CD4-positive, alpha-beta T cell (primary cell): ENCODE measurements at places on chromosomes 12 and 14.

DNA sequence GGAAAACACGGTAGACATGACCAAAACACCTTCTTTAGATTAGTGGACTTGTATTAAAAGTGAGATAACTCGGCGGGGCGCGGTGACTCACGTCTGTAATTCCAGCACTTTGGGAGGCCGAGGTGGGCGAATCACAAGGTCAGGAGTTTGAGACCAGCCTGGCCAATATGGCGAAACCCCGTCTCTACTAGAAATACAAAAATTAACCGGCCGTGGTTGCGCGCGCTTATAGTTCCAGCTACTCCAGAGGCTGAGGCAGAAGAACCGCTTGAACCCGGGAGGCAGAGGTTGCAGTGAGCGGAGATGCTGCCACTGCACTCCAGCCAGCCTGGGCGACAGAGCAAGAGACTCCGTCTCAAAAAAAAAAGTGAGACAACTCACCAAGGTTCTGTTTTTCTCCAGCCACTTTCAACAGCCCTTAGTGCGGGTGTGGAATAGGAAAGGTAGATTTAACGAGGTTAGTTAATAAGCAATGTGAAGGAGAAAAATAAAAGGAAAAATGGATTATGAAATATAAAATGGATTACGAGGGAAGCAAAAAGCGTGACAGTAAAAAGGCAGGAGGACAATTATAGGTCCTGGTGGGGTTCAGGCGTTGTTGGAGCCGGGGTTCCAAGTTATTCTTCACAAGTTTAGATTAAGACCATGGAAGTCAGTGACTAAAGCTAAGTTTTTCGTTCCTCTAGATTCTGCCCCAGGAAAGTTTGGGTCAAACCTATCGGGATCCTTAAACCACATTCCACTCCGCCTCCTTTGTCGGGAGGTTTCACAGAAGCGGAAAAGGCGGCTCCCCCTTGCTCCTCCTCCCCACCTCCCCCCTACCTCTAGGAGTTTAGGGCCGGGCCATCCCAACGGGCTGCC is 534 bp downstream of the PPP2R3C start:
- peak; percentile 40 for DNase-seq

GRCh38 chr12:3241621-3242020 is 164.4 kb downstream of the TSPAN9 start:
- no peak for DNase-seq

DNA sequence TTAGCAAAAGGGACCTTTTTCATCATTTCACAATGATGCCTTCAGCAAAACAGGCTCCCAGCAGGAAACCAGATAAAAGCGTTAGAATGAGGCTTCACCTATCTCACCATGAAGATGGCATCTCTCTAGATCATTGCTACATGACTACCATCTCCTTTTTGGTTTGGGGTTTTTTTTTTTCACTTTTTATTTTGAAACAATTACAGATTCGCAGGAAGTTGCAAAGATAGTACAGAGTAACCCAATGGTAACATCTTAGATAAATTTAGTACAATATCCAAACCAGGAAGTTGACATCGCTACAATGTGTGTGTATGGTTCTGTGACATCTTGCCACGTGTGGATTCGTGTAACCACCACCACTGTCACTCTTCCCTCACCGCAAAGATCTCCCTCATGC is 22.3 kb upstream of the PWP1 start:
- DNase-seq: no peak

DNA sequence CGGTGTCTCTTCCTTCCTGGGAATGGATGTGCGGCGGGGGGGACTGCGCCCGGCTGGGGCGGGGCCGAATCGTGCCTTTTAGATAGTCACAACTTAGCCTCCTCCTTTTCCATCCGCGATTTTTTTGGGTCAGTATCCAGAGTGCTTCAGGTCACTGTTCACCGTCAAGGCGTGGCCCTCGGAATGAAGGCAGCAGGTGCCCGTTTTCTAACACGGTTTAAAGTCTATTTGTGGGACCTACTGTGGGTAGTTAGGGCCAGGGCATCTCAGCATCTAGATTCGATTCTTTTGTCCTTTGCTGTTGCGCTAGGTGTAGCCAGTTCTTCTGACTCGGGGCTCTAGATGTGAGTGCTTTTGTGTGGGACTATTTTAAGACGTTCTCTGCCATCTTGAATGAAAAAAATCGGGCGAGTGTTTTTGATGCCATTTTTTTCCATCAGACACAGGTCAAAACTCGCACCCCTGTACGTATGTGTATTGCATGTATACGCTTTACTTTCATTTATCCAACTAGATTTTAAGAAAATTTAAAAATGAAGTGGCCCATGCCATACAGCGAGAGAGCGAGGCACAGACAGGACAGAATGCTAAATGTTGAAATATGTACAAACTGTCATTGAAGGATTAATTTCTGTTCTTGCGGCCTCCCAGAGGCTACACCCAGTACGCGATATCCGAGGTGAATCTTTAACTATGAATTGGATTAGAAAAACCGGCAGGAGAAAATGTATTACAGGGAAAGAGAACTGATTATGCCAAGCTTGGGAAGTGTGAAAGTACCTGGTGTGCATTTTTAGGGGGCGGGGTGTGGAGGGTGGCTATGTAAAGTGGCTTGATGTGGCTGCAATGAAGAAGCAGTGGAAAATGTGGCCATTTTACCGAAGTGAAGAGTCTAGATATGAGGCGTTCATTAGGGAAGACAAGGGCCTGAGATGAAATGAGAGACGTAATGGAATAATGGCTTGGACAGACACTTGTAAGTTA is 835 bp downstream of the VEZT start:
- peak; percentile 1 for DNase-seq

DNA sequence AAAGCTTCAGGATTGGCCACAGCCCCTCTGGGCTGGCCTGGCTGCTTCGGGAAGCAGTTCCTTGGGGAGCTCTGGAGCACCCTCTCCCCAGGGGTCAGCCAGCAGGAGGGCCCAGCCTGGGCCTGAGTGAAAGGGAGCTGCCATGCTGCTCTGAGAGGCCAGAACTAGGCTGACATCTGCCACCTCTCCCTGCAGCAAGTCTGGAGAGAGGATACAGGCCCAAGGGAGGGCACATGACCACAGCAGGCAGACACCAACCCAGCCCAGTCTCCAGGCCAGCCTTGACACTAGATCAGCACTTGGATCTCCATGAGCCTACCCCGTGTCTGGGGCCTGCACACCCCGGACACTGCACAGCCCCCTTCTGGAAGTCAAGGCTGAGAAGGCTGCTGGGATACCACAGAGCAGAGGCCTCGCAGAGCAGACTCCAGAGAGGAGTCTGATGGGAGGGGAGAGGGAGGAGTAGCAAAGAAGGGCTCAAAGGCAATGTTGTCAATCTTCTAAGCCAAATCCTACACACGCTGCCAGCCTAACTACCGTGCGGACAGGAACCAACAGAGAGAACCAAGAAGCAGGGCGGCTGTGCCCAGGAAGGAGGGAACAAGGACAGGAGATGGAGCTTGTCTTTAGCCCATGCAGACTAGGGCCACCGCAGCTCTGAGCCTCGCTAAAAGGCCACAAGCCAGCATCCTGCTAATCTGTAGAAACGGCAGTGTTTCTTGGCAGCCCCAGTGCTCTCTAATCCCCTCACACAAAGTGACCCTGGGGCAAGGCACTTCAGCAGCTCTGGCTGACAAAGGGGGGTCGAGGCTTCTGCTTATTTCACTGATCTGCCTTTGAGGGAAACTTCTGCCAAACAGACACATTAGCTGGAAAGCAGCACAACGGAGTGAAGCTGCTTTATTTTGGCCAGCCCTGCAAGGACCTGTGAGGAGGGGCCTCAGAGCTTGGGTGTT is 12.9 kb downstream of the COL2A1 start:
- no peak for DNase-seq

DNA sequence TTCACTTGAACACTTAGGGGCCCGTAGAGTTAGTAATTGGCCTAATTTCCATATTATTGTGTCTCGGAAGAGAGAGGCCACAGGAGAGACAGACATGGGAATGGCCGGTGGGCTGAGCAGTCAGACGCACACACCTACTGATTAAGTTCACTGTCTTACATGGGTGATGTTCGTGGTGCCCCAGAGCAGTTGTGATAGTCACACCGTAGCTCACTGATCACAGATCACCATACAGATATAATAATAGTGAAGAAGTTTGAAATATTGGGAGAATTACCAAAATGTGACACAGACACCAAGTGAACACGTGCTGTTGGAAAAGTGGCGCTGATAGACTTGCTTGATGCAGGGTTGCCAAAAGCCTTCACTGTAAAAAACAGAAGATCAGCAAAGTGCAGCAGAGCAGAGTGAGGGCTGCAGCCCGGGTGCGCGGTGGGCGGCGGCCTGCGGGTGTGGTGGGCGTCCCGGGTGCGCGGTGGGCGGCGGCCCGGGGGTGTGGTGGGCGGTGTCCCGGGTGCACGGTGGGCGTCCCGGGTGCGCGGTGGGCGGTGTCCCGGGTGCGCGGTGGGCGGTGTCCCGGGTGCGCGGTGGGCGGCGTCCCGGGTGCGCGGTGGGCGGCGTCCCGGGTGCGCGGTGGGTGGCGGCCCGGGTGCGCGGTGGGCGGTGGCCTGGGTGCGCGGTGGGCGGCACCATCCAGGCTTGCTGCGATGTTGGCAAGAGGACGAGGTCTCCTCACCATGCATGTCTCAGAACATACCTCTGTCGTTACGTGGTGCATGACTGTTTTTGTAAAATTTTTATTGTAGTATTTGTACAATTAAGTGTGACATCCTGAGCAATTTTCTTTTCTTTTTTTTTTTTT is 34.3 kb upstream of the TEX22 start:
- DNase-seq: peak; percentile 16

GRCh38 chr14:38336298-38336697 is 80.4 kb upstream of the CLEC14A start:
- DNase-seq: no peak

GRCh38 chr14:93105362-93105761 is 10.4 kb downstream of the ITPK1 start:
- no peak for DNase-seq

DNA sequence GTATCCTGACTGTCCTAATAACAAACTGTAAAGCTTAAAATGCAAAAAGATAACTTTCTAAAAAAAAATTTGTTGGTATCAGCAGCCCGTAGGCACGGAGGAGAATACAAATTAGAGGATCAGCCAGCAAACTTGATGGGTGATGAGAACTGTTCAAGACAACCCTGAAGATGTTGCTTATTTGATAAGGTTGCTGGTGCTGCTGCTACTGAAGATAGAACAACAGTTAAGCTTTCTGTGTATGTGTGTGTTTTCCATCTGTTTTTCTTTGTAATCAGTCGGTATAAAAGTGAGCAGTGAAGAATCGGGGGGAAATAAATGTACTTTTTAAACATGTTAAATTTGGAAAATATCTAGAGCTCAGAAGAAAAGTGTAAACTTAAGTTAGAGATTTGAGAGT is 67.4 kb upstream of the POC1B start:
- no peak for DNase-seq

- DNase-seq: no peak
Observed at GRCh38 chr12:54240971-54241588, 38.8 kb downstream of the CBX5 start.

DNA sequence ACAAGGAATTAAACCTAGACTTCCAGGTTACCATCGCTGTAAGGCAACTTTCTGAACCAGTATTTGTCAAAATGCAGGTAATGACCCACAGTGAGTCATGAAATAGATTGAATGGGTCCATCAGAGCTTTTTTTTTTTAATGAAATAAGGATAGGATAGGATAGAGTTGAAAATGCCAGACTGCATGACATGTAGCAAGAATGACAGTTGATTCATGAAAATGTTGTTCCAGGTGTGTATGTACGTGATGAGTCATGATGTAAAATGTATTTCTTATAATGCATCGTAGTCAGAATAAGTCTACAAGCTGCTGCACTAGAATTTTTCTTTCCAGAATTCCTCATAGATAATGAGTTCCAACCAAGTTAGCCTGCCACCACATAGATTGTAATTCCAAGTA is 184.4 kb upstream of the BCL2L14 start:
- no peak for DNase-seq

DNA sequence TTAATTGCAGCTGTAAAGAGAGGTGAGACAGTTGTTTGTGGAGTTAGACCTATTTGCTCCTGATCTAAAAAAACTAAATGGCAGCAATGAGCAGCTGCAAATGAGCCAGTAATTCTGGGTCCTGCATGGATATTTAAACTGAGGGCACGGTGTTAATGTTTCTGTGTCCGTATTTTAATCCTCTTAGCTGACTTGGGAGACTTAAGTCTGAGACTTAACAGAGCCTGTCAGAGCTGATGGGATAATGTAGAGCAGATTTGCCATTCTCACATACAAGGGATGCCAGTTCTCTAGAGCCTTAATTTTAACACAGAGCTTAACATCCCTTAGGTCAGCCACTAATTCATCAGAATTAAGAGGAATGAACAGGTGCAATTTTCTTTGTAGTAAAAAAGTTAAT is 178.6 kb upstream of the PDE3A start:
- no peak for DNase-seq

GRCh38 chr12:115811045-115811444 is 466.4 kb downstream of the MED13L start:
- no peak for DNase-seq

GRCh38 chr14:86333493-86333892 is 803.5 kb downstream of the FLRT2 start:
- no peak for DNase-seq

GRCh38 chr14:89241934-89242651 is 174.9 kb downstream of the FOXN3 start:
- DNase-seq: no peak

DNA sequence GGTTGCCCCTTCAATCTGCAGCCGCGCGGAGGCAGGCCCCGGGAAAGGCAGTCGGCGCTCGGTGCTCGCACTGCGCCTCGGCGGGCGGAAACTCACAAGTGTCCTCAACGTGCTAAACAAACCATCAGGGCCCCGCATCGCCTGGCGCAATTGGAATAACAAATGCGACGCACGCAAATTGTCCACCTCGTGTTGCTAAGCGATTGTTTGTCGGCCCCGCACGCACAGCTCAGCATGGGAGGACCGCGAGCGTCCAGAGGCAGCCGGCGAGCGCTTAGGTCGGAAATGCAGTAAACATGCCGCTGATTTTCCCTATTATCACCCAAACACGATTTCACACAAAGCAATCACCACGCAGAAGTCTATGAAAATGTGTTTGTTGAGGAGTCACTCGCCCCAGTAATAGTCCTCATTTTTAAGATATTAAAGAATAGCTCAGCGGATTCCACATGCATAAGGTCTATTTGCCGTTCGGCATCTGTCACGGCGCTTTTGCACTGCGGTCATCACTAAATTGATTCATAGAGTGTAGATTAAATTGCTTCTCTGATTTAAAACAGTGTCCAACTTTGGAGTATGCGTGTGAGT is 3.2 kb upstream of the GSC start:
- DNase-seq: no peak

DNA sequence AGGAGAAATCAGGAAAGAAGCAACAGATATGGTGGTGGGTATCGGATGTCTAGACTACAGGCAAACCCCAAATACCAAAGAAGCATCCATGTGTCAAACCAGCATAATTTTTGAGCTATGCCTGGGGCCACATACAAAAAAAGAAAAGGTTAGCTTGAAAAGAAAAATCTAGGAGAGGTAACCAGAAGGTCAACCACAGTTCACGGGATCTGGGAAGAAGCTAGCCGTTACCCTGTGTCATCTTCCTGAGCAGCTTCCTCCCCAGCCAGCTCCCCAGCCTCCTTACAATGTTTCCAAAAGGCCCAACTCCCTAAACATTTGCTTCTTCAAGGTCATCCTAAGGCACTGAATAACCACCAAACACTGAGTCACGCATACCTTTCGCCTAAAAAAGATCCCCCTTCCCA is 3.1 kb downstream of the SINHCAF start:
- DNase-seq: no peak

GRCh38 chr12:22271023-22271422 is 63.5 kb downstream of the ST8SIA1 start:
- no peak for DNase-seq

- peak; percentile 52 for DNase-seq
Observed at GRCh38 chr14:99595034-99595433, 9.0 kb downstream of the CCDC85C start.
